Stimulated activated naive CD8-positive, alpha-beta T cell treated with anti-CD3 and anti-CD28 coated beads, Interleukin-15, amount 100 ng/mL, for 72 hours (primary cell): ENCODE measurements at places on chromosomes 13 and 19.
A peak's percentile ranks its signal among the peaks of the same experiment; 100 is the strongest.

DNA sequence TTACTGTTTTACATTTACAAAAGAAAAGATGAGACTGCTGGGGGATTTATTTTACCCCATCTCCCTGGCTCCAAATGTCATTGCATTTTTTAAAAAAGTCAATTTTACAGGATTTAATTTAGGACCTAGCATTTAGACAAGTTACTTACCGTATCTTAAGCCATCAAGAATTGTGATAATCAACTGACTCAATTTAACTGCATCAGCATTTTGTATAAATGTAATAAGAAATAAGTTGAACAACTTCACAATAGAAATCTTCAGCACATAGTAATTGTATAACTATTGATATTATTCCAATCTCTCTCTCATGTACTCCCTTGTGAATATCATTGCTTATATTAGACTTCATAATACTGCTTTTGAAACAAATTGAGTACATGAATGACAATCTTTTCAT lies 907.5 kb upstream of the SLC10A2 start:
- DNase-seq = no peak

DNA sequence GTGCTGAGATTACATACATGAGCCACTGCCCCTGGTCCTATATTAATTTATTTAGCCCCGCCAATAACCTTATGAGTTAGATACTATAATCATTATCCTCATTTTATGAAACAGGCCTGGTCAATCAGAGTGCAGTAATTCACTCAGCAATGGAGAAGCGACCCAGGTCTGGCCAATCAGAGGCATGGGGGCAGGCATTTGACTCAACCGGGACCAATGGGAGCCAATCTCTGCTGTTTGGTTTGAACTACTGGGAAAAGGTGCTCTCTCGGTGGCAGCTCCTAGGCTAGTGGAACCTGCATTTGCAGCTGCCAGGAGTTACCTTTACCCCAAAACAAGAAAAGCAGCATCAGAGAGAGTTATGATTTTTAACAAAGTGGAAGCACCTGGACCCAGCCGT lies 6.6 kb downstream of the SIRT2 start:
- no peak for DNase-seq

DNA sequence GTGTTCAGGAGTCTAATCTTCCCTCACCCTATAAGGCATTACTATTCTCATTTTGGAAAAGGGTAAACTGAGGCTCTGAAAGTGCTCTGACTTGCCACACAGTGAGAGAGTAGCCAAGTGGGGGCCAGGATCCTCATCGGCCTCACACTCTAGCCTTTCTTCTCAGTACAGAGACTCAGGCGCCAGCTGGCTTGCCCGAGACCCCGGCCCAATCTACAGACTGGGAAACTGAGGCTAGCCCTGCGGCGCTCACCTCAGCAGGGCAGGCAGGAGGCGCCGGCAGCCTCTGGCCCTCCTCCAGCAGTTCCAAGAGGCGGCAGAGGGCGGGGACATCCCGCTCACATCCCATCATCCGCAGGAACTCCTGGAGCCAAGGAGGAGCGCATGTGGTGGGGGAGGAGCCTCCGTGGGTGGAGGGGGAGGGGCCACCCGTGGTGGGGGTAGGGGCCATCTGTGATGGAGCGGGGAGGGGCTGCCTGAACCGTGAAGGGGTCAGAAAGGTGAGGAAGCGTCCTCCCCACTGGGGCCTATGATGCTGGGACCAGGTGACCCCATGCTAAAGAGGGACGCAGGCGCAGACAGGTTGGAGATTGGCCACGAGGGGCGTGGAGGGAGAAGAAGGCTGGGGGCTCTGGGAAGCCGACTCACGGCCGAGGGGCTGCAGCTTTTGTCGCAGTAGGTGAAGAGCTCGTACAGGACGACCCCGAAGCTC lies 8.7 kb upstream of the INSL3 start:
- no peak for DNase-seq

DNA sequence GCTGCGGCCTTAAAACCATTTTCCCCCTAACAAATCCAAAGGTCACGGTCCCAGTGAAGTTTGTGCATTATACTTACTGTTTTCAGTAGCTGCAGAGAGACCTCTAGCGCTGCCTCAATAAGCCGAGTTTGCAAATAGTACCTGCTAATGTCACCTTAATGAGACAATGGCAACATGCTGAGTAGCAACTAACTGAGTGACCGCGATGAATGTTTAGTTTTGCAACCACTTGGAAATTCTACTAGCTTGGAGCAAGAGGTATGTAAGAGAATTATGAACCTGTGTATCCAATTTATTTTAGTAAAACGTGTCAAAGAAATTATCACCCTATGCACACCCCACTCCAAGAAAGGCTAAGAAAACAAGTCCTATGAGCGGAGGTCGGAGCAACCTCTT lies 1.2 kb downstream of the KPNA3 start:
- DNase-seq = peak; percentile 19

DNA sequence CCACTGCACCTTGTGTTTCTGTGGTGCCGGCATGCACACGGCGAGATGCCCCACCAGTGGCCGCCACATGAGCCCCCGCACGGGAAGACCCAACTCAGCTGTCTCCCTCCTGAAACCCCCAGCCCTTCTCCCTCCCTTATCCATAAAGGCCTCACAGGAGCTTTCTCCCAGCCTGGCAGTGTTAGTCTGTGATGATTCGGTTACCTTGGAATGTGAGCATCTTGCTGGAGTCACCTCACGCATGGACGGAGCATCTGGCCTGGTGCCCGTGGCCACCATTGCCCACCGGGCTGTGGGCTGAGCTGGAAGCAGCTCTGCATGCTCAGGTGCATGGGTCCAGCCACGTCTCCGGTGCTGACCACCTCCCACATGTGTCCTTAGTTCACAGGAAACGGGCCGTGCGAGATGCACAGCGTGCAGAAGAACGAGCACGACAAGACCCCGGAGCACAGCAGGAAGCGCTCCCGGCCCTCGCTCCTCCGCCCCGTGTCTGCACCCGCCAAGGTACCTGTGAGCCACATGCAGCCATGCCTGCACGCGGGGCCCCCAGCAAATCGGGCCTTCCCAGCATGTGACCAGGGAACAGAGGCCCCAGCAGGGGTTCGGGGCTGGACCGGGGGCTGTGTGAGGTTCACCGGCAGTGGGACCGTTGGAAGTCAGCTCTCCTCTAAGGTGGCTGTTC lies 22.0 kb downstream of the SIN3B start:
- DNase-seq = no peak

GRCh38 chr13:44153496-44153895 lies 220.1 kb upstream of the SERP2 start:
- no peak for DNase-seq

- no peak for DNase-seq
These were observed 4.7 kb upstream of the MYBPC2 start for GRCh38 chr19:50427997-50428425.

GRCh38 chr13:20373861-20374260 lies 141.7 kb upstream of the GJB6 start:
- no peak for DNase-seq

DNA sequence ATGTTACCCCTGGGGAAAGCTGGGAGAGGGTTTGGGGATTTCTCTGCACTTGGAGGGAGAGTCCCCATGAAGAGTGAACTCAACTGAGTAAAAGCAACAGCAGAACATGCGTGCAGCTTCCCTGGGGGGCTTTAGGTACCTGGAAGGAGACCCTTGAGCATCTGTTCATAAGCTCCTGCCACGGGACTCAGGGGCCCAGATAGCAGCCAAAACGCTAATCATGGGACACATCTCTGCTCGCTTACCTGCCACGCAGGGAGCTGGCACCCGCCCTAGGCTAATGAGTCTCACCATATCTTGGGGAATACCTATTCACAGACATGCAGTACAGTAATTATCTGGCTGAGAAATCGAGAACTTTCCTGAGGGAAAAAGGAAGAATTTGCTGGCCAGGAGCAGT lies 33.9 kb downstream of the PDCD5 start:
- DNase-seq = no peak

GRCh38 chr19:30584090-30584489 lies 211.9 kb downstream of the ZNF536 start:
- no peak for DNase-seq

DNA sequence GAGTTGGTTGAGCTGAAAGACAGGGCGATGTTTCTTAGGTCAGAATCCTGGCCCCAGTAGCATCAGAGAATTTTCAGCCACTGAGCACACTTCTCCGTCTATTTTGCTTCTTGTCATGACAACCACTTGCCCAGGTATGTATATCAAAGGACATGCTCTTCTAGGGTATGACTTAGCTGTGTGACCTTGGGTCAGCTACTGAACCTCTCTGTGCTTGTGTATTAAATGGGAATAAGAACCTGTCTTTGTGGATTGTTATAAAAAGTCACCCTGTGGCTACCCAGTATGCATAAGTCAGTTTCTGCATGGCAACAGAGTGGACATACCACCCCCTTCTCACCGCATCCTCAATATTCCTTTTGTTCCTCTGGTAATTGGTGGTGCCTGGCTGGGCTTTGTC lies 26.1 kb downstream of the MBD3L1 start:
- no peak for DNase-seq

DNA sequence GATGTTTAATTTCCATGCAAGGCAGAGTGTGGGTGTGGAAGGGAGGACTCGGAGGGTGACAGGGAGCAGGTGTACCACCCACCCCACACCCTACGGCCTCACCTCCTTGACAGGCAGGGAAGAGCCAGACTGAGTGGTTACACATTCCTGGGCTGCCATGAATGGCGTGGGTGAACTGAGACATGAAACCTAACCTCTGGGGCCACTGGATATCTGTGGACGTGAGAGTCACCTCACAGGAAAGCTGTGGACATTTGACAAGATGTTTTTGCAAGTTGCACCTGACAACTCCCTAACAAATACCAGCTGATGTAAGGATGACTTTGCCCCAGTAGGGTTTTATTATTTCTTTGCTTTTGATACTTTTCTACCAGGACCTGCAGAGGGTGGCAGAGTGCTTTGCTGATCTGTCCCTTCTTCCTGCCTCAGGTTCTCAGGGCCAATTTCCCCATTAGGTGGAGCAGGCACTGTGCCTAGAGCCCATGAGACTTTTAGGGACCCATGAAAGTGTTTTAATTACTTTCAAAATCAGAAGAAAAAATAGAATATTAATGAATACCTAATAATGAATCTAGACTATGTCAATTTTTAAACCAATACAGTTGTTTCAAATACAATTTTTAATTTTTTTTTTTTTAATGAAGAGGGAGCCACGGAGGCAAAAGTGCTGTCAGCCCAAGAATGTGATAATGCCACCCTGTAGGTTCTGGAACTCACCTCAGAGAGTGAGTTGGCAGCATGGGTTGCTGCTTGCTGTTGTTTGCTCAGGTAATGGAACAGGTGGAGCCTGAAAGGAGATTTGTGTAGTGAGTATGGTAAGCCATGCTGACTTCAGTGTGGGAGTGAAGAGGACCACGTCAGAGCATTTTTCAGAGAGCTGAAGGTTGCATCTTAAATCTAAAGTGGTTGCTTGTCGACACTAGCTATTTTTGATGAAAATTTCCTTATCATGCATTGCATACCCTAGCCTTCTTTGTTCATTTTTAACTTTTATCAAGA lies 58.0 kb upstream of the CYSLTR2 start:
- peak; percentile 53 for DNase-seq

DNA sequence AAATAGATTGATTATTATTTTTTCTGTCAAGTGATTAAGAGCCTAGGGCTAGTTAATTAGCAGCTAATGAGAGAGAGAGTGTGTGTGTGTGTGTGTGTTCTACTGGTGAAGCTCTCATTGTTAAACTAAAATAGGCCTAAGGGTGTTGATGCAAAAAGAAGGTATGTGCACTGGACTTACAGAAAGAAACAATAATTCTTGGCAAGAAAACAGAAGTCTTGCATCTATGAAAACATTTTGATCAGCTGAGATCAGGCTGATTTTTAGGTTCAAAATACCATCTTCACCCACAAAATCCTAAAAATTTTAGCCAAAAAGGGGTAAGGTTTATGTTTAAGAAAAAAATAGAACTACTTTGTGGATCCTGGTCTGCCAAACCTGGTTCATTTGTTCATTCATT lies 106.5 kb downstream of the POSTN start:
- no peak for DNase-seq

DNA sequence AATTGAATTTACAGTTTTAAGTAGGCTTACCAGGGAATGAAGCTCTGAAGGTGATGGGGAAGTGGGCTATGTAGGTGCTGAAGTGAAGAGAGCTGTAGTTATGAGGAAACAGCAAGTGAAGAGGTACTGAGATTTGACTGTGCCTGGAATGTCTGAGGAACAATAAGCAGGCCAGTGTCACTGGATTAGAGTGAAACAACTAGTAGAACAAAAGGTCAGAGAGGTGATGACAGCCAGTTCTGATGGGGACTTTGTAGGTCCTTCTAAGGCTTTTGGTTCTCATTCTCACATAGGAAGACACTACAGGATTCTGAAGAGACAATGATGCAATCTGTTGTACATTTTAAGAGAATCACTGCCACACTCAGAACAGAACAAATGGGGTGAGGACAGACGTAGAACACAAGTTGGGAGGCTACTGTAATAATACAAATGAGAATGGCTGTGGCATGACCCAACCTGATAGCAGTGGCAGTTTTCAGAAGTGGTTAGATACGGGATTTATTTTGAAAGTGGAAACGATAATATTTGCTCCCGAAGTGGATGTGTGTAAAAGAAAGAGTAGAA lies 130.8 kb downstream of the MYCBP2 start:
- no peak for DNase-seq

GRCh38 chr19:11191273-11191755 lies 6.0 kb downstream of the KANK2 start:
- DNase-seq = no peak

GRCh38 chr13:79625517-79625916 lies 144.6 kb downstream of the NDFIP2 start:
- no peak for DNase-seq

DNA sequence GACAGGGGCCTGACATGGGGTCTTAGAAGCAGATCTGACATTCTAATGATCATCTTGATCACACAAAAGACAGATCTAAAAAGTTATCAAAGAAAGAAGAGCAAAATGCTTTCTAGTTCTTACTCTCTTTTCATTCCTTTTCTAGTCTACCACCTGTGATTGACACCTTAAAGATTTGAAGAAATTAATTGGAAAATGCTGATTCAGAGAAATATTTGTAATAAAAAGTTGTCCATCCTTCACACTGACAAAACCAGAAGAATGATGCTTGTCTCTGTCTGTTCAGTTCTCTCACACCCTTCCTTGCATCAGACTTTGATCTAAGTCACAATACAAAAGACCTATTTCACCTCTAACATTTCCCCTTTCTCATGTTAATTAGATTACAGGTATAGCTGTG lies 182.4 kb downstream of the RAP2A start:
- no peak for DNase-seq

GRCh38 chr13:31261241-31261640 lies 61.5 kb downstream of the B3GLCT start:
- DNase-seq = no peak
